H54 (cell line): ENCODE measurements at places on chromosomes 5 and 9.
A peak's percentile ranks its signal among the peaks of the same experiment; 100 is the strongest.

- no peak for DNase-seq
Observed at GRCh38 chr5:57937025-57937424, 454.4 kb upstream of the ACTBL2 start.

DNA sequence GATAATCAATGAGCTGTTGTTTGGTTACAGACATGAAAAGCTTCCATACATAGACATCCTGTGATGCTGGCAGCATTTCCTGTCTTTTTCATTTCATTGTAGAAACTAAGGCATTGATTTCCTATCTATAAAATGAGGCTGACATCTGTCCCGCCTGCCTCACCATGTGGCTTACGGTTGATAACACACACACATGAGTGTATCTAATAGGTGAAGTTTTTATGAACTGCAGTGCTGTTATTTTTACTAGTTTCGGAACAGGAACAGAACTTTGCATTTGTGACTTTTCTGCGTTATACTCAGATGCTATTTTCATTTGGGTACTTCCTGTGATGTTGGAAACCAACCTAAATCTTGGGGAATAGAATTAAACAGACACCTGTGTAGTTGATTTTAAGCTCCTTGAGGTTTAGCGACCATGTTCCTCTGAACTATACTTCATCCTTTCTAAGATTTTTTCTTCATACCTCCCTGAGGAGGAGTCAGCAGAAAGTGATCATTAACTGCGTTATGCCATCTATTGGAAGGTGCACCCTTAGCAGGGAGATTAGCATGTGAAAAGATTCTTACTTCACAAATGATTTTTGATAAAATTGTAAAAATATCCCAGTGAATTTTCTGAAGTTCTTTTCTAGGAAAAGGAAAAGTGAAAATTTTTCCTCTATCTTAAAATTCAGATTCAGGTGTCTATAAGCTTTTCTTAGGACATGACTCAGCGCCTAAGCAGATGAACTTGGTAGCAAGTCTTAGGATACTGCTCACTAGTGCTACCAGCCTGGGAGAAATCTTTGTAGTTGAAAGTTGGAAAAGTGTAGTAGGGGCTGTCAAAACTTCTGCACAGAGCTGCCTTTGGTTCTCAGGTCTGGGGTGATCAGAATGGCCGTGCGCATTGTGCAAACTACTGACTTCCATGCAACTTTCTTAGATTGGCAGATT, 134.5 kb downstream of the TRIO start:
- no peak for DNase-seq

DNA sequence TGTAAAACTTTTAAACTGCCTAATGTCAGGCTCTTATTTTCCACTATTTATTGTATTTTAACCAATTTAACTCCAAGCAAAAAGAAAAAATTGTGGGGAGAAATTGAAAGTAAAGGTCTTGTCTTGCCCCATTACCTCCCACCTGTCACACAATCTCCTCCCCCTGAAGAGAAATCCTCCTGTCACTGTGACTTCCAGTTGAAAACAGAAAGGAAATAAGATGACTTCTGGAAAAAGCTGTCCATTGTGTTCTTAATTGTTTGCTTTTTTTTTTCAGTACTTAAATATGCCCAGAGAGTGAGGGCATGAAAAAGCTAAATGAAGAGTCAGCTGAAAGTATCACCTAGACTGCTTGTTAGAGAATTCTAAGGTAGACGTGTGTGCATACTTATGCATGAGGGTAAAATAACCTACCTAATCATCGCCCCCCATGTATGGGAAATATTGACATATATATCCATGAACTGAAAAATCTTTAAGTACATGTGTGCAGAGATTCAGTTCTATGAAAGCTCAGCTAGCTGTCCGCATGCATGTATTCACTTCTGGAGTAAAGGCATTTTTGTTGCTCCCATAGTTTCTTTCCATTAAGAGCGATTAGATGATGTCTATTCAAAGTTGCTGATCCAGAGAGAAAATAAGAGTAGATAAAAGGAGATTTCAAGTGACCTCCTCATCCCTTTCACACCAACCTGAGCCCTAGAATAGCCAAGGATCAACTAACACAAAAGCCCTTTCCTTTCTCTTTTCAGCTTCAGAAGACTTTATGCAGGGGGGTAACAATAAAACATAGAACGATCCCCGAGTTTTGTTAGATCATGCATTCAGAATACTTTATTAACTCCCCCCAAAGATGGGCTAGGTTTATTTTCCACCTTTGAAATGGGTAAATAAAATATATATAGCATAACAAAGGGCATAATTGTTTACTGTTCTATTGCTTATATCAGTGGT, 5.3 kb downstream of the NR2F1-AS1 start:
- DNase-seq: no peak

DNA sequence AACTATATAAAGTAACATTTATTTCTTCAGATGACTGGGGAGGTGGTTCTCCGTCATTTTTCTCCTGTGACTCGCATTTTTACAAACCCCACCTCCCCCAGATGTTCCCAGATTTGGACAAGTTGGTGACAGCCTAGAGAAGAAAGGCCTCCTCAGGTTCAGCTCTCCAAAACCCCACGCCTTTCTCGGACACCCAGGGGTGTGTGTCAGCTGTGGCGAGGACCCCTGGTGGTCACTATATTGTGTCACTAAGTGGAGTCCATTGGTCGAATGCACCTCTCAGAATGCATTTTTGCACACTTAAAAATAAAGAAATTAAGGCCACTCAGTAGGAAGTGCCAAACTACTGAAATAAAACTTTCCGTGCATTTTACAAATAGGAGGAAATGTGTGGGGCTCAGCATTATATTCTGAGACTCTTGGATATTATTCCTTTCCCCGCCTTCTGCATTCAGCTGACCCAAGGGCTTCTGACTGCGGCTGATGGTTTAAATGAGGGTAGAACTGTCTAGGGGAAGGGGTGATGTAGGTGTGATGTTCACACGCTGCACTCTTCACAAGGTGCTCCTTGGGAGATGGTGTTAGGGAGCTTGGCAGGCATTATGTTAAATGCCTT, 47.6 kb downstream of the ACO1 start:
- no peak for DNase-seq

DNA sequence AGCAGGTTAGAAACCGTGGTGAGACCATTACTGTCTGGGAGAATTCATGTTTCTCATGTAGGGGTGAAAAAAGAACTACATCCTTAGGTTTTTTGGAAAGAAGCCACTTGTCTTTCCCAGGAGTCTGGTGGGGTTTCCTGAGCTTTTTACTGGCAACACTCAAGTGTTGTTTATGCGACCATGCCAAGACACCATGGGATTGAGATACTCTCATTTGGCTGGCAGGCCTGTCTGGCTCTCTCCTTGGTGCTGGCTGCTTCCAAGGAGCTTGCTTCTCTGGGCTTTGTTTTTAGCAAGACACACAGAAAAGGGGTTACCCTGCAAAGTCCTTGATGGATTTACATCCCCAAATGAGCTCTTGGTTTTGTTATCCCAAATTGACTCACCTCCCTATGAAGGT, 80.9 kb upstream of the ISL1 start:
- no peak for DNase-seq

DNA sequence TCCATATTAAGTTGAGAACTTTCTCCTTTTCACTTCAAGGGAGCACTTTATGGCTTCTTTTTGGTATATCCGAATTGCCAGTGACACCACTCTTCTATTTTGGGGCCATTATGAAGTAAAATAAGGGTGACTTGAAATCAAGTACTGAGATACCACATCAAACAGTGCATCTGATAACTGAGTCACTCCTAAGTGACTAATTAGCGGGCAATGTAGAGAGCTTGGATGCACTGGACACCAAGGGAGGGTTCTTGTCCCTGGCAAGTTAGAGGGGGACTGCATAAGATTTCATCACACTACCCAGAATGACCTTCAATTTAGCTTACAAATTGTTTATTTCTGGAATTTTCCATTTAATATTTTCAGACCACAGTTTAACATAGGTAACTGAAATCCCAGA, 813.9 kb upstream of the CDH10 start:
- no peak for DNase-seq

DNA sequence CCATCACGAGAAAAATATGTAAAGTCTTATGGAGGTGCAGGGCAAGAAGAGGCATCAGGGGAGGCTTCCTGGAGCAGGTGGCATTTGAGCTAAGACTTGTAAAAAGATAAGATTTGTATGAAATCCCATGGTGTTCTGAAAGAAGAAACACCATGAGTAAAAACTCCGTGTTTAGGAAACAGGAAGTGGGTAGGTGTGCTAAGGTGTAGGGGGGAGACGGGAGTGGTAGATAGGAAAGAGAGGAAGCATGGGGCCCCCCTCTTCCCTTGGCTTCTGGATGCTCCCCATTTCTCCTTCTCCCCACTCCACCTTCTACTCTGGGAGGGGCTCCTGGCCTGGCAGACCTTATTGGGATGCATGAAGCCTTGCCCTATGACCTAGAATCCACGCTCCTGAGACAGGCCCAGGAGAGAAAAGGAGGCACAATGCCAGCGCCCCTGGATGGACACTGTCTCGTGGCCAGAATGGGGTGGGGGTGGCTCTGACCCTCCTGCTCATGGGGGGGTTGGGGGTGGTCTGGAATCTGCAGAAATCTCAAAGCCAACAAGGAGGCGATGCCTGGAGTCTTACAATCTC, 103.6 kb downstream of the GTF3C4 start:
- no peak for DNase-seq

DNA sequence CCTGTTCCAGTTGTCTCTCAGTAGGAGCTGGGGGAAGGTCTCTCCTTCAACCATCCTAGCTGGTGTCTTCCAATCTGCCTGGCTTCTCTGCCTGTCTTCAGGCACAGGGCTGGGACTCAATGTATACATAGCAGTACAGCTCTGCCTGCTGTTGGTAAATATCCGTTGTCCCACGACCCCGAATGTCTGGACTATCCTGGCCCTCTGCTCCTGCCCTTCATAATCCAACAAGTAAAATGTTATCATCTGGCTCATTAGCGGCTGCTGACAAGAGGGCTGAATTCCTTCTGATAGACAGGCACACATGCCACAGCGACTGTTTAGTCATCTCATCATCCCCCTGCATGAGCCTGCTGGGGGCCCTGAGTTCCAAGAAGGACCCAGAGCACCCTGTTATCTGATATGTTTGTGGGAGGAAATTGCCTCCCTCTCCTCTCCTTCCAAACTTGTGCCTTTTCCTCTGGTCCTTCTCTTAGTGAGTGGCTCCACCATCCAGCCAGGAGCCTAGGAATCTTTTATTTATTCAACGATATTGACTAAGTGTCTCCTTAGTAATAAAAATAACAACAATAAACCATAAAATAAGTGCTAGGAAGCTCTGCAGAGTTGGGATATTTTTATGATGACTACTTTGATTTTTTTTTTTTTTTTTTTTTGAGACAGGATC, 29.5 kb upstream of the TGFBR1 start:
- peak; percentile 74 for DNase-seq

- no peak for DNase-seq
Observed at GRCh38 chr9:122281368-122281767, 16.7 kb downstream of the MRRF start.

DNA sequence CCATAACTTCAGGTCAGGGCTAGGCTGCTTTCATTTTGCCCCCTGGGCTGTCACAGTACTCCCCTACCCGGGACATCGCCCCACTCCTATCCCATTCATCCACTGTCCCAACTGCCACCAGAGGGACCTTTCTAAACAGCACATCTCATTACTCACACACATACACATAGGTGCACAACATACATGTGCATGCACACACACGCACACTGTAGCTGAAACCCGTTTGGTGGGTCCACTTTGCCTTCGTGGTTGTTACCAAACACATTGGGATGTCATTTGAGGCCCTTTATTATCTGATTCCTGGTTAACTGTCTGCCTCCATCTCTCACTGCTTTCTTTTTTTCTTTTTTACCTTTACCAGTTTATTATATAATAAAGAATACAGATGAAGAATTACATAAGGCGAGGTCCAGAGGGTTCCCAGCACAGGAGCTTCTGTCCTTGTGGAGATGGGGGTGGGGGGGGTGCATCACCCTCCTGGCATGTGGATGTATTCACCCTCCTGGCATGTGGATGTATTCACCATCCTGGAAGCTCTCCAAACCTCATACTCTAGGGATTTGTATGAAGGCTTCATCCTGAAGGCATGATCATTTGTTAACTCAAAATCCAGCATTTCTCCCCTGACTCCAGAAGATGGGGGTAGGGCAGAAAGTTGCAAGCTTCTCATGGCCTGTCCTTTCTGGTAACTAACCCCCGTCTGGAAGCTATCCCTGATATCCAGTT, 186.0 kb downstream of the GOLPH3 start:
- peak; percentile 77 for DNase-seq

DNA sequence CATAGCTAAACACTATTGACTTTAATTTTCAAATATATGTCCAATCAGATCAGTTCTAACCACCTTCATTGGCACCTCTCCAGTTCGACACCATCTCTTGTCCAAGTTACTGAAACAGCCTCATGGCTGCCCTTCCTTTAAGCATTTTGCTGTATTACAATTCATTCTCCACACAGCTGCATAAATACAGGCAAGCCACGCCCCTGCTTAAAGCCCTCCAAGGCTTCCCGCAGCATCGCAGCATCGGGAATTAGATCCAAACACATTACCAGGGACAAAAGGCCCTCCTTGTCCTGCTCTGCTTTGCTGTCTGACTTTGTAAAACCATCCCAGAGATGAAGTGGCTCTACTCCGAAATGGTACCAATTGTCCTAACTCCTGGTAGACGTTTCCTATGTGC, 75.1 kb upstream of the RAI14 start:
- DNase-seq: no peak

DNA sequence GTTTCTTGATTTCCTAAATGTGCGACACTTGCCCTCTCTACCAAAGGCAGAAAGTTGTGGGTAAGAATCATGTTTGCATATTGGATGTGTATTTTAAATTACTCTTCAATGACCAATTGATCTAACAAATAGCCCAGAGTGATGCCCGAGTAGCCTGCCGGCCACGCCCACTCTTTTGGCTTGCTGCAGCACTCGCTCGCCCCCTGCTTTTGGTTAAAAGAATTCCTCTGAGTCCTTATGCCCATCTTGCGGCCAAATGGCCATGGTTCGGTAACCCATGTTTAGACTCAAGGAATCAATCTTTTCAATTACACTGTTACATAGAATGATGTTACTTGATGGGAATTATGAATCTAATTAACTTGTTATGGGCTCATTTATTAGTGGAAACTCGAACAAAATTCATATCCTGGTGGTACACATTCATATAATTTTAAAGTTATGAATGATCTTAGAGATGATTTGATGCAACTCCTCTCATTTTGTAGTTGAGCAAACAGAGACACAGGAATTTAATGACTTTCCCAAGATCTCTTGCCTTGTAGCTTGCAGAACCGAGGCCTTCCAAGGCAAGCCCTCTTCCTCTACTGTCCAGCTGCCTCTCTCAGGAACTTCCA, 36.5 kb downstream of the PPIC start:
- DNase-seq: no peak

DNA sequence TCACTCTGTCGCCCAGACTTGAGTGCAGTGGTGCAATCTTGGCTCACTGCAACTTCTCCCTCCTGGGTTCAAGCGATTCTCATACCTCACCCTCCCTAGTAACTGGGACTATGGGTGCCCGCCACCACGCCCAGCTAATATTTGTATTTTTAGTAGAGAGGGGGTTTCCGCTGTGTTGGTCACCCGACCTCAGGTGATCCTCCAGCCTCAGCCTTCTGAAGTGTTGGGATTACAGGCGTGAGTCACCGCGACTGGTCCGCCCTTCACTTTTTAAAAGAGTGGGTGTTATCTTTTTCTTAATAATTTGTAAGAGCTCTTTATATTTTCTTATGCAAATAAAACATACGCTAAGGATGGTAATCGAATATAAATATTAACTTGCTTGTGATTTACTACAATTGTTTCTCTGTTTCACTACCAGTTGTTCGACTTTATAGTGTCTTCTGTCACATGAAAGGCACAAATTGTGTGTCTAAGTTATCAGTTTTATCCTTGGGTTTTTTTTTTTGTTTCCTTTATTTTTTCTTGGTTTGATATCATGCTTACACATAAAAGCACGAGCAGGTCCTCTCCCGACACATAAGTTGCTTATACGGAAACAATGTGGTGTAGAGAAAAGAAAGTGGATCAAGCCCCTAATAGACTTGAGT, 1.9 kb upstream of the GPBP1 start:
- DNase-seq: no peak
